ENCODE measurements at places on chromosomes 7 and 10.
A peak's percentile ranks its signal among the peaks of the same experiment; 100 is the strongest.

- no peak for DNase-seq
Observed at GRCh38 chr10:32854435-32854834, 103.6 kb downstream of the ITGB1 start.

GRCh38 chr10:87538092-87539015 is 33.7 kb downstream of the MINPP1 start:
- DNase-seq: no peak

DNA sequence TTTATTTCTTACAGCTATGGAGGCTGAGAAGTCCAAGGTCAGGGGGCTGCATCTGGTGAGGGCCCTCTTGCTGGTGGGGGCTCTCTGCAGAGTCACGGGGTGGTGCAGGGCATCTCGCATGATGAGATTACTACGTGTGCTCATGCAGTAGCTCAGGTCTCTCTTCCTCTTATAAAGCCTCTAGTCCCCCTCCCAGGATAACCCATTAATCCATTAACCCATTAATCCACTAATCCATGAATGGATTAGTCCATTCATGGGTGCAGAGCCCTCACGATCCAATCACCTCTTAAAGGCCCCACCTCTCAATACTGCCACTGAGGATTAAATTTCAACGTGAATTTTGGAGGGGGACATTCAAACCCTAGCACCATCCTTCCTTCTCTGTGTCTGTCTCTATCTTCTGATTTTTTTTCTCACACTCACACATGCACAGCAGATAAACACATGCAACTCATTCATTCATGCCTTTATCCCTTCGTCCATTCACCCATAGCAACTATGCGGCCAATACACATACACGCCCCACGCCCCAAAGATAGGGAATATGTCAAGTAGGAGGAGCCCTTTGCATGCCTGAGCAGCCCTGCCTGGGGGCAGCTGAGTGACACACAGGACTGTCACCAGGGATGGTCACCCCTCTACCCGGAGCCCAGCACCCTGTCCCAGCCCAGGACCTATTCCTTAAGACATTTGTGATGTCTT is 86.5 kb downstream of the C10orf105 start:
- no peak for DNase-seq

DNA sequence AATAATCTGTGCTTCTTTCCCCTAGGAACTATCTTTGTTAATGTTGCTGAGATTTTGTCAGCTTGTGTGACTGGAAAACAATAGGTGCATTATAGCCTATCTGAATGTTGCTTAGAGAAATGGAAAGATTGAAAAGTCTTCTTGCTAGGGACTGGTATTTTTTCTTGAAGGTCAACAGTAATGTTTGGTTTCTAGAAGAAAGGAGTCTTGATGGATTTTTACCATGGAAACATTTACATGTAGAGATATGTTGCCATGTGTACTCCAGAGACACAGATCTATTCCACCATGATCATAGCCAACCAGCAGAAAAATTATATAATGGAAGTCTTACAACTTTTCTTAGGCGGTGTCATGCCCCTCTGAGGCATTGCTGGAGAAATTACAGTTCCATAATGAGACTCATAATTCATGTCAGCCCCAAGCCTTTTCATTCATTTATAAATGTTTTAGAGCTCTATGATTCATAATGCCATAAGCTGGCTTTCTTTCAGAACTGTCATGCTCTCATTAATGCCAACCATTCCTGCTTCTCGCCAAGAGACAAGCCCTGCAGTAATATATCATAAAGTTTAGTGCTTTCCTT is 175.1 kb upstream of the PTPRZ1 start:
- DNase-seq: no peak

- DNase-seq: no peak
Observed at GRCh38 chr10:98251399-98251798, 16.6 kb downstream of the LOXL4 start.

DNA sequence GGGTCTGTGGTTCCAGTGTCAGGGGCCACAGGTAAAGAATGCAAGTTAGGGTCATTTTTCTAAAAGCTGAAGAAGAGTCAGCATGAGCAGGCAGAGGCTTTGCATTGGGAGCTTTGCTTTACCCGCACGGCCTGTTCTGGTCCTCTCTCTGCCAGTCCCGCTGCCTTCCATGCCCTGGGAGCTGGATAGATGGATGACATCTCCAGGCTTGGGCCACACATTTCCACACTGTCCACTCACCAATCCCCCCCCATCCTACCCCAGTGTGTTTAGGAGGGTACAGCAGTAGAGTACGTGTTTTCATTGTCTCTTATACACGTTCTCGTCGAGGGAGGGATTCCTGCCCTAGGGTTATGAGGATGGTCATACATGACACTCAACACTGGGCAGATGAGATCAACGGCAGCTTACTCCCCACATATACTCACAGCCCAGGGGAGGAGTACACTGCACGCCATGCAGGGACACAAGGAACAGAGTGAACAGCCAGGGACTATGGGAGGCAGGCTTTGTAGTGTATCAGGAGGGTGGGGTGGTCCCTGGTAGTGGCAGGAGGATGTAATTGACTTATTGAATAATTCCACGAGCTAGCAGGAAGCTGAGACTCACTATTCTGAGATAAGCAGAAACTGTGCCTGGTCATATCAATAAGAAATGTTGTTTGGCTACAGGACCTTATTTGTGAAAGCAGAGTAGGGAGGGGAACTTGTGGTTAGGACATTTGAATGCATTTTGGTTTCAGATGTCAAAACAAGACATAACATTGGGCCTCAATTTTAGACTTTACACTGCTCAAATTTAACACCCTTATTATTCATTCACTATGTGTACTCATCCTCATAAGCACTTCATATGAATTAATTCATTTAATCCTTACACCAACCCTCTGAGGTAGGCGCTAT is 36.6 kb downstream of the PLPP4 start:
- DNase-seq: no peak

GRCh38 chr7:28774261-28774988 is 183.7 kb downstream of the TRIL start:
- no peak for DNase-seq

DNA sequence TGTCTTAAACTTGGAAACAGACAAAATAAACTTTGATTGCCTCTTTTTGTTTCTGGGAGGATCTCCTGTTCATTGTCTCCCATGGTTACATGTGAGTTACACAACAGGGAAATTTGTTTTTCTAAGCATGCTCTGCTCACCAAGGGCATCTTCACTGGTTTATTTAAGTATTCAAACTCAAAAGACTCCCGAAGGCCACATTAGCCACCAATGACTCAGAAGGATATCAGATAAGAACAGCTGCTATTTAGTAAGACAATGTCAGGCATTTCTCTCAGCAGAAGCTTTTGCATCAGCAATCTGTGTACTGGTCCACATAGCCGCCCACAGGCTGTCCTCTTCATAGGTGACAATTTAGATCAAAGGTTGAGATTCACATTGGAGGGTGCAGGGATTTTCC is 19.3 kb downstream of the OR6B1 start:
- DNase-seq: peak; percentile 92

GRCh38 chr10:96585736-96586418 is 935 bp downstream of the TM9SF3 start:
- DNase-seq: no peak

DNA sequence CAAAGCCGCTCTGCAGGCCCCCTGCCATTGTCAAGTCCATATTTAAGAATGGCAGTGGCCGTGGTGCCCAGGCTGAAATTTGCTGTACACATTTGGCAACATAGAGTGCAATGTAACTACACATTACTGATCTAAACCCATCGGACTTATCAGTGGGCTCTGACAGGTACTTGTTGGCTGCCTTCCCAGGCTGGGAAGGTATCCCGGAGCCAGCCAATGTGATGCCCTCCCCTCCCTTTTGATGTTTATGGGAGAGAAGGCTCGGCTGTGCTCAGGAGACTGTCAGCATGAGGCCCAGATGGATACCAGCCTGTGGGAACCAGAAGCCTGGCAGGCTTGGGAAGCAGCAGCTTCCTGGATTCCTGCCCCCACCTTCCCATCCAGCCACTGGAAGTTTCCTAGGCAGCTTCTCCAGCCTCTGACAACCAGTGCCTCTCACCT is 146.1 kb upstream of the TCF7L2 start:
- DNase-seq: no peak

GRCh38 chr7:30163231-30163894 is 28.6 kb downstream of the MTURN start:
- no peak for DNase-seq

DNA sequence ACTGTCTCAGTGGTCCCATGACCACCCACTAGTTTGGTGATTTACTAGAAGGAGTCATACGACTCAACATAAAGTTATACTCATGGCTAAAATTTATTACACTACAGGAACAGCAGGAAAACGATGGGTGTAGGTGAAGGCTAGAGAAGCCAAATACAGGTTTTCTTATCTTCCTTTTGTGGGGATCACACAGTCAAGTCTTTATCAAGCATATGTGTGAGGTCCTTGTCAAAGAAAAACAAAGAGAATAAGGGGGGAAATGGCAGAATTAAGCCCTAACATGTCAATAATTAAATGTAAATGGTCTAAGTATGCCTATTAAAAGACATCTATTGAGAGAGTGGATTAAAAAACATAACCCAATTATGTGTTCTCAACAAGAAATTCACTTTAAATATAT is 47.8 kb upstream of the UBN2 start:
- DNase-seq: no peak

DNA sequence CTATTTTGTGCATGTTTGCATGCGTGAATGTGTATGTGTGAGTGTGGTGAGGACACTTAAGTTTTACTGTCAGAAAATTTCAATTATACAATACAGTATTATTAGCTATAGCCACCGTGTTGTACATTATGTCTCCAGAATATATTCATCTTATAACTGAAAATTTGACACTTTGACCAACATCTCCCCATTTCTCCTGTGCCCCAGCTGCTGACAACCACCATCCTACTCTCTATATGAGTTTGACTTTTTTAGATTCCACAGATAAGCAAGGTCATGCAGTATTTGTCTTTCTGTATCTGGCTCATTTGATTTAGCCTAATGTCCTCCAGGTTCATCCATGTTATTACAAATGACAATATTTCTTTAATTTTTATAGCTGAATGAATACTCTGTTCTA is 195.0 kb downstream of the GPR37 start:
- DNase-seq: no peak
